Stimulated activated CD4-positive, alpha-beta T cell treated with anti-CD3 and anti-CD28 coated beads, Interleukin-15, amount 100 ng/mL, for 48 hours (primary cell): ENCODE measurements at places on chromosomes 5 and 9.

DNA sequence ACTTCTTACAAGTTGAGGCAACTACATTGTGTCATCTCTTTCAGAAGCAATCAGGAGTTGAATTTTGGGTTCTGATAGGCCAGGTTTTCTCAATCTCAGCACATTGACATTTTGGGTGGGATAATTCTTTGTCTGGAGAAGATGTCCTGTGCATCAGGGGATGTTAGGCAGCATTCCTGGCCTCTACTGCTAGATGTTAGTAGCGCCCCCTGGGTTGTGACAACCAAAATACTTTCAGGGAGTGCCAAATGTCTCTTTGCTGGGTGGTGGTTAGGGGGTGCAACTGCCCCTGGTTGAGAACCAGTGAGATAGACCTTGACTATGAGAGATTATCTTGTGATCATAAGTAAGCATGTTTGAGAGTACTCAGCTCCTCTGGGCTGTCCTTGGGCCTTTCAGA lies 164.3 kb upstream of the KLF9 start:
- DNase-seq, result no peak

DNA sequence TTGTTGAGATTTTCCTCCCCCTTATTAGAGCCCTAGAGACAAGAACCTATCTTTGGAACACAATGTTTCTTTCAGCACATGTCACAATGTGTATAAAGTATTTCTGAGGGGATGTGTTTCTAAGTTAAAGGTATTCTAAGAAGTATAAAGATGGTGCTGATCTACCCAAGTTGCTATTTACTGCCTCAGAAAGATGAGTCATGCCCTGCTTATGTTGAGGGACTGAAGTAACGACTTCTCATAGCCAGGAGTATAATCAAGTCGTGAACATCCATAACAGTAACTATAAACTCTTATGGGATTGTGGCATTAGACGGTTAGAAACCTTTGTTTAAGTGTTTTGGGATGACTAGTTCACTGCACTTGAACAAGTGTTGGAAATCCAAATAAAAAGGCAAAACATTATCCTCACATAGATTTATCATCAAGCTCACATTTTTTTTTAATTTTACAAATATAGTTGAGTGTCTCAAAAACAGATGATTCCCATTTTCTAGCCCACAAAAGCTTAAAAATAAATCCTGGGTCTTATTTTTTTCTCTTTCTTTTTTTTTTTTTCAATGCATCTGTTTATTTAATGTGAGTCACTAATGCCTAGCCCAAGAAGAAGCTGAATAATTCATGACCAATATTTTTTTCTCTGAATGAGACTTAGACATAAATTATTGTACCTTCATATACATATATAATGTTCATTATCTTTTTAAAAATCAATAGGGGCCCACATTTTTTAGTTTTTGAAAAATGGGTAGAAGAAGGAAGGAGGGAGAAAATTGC lies 12.2 kb upstream of the TMEM252 start:
- DNase-seq, result no peak

DNA sequence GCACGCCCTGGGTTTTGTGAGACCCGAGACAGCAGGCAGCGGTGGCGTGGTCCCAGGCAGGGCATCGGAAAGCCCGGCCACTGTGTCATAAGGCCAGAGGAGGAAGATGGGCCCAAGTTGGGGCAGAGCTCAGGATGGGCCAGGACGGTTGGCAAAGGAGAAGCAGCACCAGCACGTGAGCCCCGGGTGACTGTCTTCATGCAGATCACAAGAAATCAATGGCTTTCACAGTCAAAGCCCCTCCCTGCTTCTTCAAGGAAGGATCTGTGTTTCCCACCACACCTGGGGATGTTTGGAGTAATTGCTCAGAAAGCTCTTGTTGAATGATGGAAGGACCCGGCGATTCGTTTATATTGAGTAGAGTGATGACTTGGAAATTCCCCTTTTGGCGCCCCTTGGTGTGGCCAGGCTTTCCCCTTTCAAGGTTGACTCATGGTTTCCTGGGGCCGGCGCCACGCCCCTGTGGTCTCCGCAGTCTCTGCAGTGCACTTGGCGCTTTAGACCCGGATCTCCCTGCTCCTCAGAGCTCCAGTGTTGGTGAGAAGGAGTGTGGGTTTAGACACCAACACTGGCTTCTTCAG lies 52.1 kb downstream of the IL31RA start:
- peak; percentile 58 for DNase-seq

GRCh38 chr5:40733434-40733833 lies 22.3 kb downstream of the TTC33 start:
- no peak for DNase-seq

GRCh38 chr5:159639590-159639989 lies 276.7 kb upstream of the ADRA1B start:
- no peak for DNase-seq

- no peak for DNase-seq
Measured at GRCh38 chr9:90909225-90909624, 107.6 kb downstream of the SYK start.

GRCh38 chr9:133884907-133885744 lies 107.0 kb downstream of the VAV2 start:
- no peak for DNase-seq

GRCh38 chr5:82314964-82315758 lies 37.0 kb upstream of the RPS23 start:
- no peak for DNase-seq

GRCh38 chr5:119078071-119078846 lies 7.4 kb downstream of the DMXL1 start:
- no peak for DNase-seq

GRCh38 chr5:35440409-35440808 lies 177.3 kb upstream of the SPEF2 start:
- no peak for DNase-seq

DNA sequence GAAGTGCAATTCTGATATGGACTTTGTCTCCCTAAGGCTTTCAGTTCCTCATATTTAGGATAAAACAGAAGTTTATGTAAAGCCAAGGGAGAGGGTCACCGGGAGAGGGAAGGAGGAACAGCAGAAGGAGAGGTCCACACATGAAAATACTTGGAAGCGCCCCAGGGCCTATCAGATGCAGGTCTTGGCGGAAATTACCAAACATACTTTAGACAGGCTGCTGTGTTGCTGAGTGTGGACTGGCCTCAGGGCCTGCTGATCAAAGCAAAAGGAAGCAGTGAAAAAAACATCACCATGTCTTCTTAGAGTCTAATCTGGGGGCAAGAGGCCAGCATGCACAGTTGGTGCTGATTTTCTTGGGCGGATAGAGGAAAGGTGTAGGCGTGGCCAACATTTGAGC lies 14.1 kb upstream of the NTRK2 start:
- no peak for DNase-seq

DNA sequence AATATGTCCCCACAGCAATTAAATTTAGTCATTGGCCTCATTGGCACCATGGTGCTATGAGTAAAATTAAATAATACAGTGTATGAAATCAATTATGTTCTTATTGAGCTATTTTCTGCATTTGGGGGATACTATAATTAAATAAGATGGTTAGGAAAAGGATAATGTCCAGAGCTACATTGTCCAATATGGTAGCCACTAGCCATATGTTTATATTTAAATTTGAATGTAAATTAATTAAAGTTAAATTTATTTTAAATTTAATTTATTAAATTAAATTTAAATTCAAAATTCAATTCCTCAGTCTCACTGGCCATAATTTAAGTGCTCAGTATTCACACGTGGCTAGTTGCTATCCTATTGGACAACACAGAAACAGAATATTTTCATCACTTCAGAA lies 115.7 kb downstream of the SPATA31D1 start:
- no peak for DNase-seq

DNA sequence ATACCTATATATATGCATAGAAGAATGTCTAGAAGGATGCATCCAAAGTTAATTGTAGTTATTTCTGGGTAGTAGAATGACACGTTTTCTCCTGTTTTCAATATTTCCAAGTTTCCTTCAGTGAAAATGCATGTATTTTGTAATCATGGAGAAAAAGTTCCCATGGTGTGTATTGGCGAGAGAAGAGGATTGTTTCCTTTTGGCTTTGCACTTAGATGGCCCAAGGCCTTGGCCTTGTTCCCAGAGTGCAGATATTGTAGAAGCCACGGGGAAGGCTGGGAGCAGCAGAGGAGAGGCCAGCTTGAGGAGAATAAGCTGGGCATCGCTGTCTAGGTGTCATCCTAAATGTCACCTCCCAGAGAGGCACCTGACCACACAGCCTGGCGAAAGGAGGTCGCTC lies 44.0 kb downstream of the IRF1 start:
- no peak for DNase-seq

GRCh38 chr5:60522292-60522905 lies 177.6 kb downstream of the DEPDC1B start:
- DNase-seq, result no peak

DNA sequence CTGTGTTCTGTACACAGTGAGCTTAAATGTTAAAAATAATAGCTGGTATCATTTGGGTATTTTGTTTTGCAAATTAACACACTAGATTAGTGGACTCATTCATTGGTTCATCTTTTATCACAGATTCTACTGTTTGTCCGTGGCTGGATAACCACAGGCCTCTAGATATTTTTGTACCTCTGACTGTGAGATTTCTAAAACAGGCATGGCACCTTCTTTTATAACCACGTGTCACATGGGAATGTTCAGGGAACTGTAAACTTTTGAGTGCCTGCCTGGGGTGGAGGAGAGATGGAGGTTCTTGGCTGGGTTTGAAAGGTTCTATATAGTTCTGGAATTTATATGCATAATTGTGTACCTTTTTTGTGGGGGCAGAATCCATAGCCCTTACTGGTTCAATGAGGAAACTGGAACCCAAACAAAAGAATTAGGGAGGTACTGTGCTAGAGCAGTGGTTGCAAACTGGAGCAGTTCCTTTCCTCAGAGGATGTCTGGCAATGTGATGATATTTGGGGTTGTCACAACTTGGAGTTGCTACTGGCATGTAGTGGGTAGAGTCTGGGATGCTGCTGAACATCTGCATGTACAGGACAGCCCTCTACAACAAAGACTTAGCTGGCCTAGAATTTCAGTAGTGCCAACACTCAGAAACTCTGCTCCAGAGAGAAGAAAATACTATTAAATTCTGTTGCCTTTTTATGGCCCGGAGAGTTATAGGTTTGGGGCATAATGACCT lies 16.9 kb downstream of the TLE4 start:
- no peak for DNase-seq

DNA sequence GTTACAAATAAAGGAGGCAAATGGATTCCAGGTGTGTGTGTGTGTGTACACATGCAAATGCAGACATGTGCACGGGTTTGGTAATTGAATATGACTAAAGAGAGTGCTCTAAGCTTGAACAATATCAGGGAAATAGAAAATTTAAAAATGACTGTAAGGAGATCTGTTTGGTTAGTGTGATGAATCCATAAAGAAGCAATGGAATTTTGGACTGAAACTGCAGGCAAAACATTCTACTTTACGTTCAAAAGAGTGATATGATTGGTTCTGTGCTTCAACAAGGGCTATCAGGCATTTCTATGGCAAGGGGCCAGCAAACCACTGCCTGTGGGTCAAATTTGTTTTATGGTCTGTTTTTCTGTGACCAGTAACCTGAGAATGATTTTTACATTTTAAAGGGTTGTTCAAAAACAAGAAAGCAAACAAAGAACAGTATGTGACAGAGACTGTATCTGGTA lies 332.8 kb upstream of the KLF9 start:
- no peak for DNase-seq

DNA sequence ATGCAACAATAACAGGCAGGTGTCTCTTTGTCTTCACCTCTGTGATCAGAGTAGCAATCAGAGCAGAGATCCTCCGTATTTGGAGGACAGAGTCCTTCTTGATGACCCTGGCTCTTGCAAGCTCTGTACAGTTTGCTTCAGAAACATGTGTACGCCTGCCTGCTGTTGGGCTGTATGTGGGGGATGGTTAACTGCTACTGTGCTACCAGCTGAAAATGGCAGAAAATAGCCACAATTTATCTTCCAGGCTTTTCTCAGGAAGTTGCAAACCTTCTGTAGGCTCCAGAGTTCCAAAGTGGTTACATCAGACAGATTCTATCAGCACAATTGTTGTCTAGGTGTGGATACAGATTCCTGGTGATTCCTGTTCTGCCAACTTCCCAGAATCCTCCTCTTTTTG lies 35.5 kb downstream of the DDX46 start:
- no peak for DNase-seq

DNA sequence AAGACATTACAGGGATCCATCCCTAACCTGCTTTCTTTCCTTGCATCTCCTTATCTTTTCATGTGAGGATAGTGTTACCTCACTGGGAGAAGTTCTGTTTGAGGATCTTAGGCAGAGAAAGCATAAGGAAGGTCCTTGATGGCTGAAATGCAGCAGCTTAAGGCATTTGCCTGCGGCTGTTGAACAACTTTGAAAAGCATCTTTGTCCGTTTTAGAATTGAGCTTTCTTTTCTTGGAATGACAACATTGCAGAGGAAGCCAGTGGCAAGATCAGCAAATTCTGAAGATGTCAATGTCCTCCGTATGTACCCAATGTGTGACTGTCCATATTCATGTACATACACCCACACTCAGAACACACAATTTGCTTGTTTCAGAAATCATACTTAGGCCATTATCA lies 436.2 kb downstream of the GABRG2 start:
- no peak for DNase-seq

DNA sequence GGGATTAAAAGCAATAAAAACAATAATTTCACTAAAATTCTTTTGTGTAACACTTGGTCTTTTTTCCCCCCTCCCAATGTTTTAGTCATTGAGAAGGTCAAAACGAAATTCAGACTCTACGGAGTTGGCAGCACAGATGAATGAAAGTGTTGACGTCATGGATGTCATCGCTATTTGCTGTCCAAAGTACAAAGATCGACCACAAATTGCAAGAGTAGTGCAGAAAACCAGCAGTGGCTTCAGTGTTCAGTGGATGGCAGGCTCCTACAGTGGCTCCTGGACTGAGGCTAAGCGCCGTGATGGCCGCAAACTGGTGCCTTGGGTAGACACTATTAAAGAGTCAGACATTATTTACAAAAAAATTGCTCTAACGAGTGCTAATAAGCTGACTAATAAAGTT lies 184.7 kb downstream of the CPLANE1 start:
- no peak for DNase-seq

GRCh38 chr9:132531710-132532570 lies 50.5 kb upstream of the BARHL1 start:
- no peak for DNase-seq

- DNase-seq, result no peak
Measured at GRCh38 chr5:88377705-88378656, 109.3 kb upstream of the TMEM161B start.

DNA sequence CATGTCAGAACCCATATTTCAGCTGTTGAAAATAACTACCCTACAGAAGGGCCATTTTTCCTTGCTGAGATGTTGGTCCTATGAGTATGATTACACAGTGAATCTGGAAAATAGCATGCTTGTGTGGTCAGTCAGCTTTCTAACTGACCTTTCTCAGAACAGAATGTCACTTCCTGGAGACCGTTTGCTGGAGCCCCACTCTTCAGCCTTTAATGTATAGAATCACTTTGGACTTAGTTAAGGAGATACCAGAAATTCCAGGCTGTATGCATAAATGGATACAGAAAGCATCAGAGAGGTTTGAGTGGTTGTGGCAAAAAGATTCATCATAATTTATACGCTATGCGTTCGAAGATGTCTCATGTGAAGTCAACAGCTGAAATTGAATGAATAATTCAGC lies 488.1 kb downstream of the EBF1 start:
- DNase-seq, result no peak
